SK-N-DZ (cell line): ENCODE measurements at places on chromosomes 1 and 21.

DNA sequence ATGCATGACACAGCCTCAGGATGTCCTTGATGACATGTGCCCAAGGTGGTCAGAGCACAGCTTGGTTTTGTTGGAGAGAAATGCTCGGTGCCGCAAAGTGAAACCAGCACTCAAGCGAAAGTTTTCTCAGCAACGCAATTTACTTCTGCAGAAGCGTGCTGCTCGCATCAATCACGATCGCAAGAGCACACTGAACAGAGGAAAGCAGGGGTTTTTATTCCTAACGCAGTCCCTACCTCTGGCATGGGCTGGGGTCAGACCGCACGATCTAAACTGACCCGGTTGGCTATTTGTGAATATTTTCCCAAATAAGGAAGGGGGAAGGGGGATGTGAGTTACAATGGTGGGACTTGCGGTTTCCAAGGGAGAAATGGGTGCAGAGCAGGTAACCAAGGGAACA lies 809 bp upstream of the ZNF669 start:
- no peak for DNase-seq

- no peak for DNase-seq
Observed at GRCh38 chr1:14245954-14246353, 352.5 kb upstream of the KAZN start.

DNA sequence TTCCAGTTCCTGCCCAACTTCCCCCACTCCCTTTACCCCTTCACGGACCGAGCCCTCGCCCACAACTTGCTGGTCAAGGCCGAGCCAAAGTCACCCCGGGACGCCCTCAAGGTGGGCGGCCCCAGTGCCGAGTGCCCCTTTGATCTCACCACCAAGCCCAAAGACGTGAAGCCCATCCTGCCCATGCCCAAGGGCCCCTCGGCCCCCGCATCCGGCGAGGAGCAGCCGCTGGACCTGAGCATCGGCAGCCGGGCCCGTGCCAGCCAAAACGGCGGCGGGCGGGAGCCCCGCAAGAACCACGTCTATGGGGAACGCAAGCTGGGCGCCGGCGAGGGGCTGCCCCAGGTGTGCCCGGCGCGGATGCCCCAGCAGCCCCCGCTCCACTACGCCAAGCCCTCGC lies 42.1 kb upstream of the ARHGEF16 start:
- DNase-seq: no peak

DNA sequence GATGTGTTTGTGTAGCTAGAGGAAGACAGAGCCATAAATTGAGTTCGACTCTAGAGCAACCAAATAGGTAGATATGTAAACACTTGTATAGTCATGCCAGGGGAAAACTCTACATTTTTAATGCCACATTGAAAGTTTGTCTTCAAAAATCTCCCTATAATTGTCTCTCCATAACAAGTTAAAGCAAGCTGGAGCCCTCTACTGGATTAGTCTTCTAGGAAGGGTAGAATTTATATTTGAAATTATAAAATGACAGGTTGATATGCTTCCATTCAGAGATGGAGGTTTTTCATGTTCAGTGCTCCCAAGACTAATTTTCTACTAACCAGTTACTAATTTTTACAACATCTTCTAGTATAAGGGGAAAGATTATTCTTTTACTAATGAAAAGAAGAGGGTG lies 13.1 kb upstream of the COL24A1 start:
- DNase-seq: no peak

DNA sequence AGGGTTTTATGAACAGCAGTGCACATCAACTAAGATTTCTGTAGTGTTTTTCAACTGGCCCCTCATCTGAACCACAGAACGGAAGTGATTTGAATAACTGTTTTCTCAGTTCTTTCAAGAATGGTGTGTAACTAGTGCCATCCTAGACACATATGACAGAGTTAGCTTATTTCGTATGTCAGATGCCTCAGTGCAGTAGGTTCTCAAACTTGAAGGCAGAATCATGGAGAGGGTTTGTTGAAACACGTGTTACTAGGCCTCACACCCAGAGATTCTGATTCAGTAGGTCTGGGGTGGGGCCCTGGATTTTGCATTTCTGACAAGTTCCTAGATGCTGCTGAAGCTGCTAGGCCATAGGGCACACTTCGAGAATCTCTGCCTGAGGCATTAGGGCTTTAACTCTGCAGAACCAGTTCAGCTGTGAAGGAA lies 49.0 kb downstream of the SCCPDH start:
- no peak for DNase-seq

DNA sequence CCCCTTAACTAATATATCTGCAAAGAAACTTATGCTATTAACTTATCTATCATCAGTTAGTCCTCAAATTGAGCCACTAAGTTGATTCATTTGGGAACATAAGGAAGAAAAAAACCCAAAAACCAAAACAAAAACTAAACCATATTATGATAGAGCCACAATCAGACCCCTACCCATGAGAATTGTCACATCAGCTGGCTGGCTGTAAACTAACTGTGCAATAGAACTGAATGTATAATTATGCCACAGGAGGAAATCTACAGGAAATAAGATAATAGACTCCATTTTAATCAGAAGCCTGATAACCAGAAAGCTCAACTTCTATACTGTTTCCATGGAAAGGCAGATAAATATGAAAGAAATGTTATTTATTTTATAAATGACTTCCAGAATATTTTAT lies 110.0 kb downstream of the RGL1 start:
- no peak for DNase-seq

- DNase-seq: no peak
Observed at GRCh38 chr1:42964044-42964812, 5.6 kb upstream of the SLC2A1 start.

DNA sequence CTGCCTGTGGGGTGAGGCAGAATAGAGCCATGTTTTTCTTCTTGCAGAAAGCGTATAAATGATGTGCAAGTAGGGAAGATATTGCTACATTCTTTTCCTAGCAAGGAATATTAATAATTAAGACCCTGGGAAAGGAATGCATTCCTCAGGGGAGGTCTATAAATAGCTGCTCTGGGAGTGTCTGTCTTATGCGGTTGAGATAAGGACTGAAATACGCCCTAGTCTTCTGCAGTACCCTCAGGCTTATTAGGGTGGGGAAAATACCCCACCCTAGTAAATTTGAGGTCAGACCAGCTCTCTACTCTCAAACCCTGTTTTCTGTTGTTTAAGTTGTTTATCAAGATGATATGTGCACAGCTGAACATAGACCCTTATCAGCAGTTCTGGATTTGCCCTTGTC lies 155.9 kb upstream of the HMCN1 start:
- DNase-seq: no peak

DNA sequence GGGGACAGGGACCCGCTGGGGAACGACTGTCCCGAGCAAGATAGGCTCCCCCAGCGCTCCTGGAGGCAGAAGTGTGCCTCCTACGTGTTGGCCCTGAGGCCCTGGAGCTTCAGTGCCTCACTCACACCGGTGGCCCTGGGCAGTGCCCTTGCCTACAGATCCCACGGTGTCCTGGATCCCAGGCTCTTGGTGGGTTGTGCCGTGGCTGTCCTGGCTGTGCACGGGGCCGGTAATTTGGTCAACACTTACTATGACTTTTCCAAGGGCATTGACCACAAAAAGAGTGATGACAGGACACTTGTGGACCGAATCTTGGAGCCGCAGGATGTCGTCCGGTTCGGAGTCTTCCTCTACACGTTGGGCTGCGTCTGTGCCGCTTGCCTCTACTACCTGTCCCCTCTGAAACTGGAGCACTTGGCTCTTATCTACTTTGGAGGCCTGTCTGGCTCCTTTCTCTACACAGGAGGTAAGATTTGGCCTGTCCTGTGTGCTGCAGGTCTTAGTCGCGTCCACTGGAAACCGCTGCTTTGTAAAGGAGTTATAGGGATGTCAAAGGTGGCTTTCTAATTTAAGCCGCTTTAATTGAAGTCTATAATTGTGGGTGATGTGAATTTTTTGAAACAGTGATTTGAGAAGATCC lies 717 bp downstream of the UBIAD1 start:
- peak; percentile 11 for DNase-seq

DNA sequence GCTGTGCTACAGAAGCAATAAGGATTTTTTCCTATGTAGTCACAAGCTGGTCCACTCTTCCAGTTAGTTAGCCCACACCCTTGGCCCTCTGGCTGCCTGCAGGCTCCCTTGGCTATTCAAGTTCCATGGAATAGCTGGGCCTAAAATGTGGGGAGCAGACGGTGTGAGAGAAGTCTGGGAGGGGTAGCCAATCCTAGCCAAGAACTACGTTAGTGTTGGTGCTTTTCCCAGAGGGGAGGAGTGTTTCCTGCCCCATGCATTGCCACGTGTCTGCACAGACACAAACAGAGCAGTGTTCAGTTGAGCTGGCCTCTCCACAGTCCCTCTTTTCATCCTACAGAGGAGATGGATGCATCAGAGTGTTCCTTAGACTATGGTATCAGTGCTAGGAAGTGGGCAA lies 59.0 kb upstream of the IPO9 start:
- DNase-seq: no peak

DNA sequence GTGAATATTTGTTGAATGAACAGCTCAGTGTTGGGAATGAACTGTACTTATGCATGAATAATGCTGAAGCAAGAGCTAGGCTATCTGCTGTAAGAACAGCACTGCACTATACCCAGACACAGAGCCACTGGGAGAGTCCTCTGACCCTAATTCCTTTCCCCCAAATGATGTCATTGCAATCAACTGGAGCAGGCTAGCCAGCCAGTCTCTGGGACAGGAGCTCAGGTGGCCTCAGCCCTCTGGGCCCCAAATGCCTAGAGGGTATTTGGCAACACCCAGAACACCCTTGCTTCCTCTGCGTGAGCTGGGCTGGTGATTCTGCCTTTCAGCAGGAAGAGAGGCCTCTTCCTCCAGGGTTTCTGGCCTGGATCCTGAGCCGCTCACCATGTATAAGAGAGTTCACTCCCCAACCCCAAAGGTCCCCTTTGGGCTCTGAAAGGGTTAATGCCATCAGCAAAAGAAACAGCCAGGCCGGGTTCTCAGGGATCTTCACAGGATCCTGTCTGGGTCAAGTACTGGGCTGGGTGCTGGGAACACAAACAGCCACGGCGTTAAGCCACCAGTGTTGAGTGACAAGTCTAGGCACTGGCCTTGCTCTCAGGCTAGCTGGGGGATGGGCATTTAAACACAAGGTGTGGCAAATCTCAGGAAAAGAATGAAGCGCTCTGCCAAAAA lies 3.7 kb upstream of the PADI4 start:
- no peak for DNase-seq

DNA sequence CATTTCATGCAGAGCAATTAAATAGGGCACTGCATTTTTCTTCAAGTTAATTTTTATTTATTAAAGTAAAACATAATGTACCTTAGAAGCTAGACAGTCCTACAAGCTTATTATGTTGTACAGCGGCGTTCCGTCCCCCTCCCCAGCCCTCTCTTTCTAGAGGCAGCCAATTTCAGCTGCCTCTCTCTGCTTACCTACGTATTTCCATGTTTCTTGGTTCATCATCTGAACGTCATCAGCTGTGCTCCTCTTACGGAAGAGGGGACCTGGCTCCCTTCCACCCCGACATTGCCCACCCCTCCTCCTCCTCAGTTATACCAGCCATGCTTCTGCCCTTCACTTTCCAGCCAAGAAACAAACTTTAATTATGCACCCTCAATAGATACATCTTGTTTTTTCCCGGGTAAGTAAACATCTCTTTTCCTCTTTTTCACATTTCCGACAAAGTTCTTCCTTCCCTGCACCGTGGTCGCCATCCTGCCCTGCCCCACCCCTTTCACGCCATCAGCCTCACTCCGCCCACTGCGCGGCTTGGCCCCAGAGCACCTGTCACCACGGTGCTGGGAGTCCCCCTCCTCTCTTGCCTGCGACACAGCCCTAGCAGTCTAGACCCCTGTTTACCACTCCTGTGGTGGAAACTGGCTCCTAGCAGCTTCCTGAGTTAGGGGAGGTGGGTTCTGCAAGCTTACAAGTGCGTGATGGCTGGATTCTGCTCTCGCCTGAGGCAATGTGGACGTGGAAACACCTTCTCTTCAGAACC lies 57.9 kb downstream of the SLC37A1 start:
- DNase-seq: no peak

DNA sequence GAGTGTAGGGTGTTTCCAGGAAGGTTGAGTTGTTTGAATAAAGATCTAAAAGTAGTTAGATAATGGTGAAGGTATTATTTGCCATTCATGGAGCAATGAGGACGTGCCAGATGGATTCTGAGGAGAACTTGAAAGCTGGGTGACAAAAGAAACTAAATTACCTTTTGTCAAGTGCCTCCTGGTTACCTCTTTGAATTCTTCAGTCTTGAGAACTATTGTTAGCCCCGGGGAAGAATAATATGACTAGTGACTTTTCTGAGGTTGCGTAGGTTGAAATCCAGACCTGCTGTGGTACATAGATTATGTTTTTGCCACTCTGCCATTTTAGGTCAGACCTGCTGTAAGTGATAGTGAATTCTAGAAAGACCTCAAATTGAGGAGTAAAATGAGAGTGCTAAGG lies 11.5 kb downstream of the LAMC1 start:
- DNase-seq: no peak

DNA sequence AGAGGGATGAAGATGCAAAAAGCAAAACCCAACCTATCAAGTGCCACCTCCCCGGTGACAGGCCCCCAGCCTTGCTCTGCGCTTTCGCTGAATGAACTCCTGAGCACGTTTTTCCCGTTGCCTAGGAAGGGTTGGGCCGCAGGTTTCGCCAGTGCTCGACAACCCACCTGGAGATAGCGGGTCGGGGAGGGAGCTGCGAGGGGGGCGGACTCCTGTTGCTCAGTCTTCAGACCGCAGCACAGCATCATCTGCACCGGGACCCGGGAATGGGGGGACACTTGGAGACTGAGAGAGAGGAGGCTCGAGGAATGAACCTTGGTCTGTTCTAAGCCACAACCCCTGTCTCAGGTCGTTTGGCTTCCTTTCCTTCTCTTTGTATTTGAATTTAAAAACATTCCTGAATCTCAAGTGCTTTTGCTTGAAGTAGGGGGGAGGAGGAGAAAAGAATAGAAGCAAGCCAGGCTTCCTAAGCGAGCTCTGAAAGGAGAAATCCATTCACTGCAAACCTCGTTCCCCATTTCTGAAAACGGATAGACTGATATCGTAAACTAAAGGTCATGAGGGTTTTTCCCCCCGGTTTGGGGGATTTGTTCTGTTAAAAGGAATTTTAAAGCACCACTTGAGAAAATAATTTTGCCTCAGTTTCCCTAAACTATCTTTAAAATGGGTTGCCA lies 1.2 kb downstream of the AK5 start:
- peak; percentile 26 for DNase-seq

GRCh38 chr1:51532853-51533252 lies 13.8 kb upstream of the EPS15 start:
- no peak for DNase-seq

GRCh38 chr1:22494144-22494543 lies 42.5 kb downstream of the ZBTB40 start:
- no peak for DNase-seq

GRCh38 chr1:198018529-198018928 lies 101.4 kb downstream of the LHX9 start:
- no peak for DNase-seq
